ENCODE measurements at places on chromosomes 16 and 17.

DNA sequence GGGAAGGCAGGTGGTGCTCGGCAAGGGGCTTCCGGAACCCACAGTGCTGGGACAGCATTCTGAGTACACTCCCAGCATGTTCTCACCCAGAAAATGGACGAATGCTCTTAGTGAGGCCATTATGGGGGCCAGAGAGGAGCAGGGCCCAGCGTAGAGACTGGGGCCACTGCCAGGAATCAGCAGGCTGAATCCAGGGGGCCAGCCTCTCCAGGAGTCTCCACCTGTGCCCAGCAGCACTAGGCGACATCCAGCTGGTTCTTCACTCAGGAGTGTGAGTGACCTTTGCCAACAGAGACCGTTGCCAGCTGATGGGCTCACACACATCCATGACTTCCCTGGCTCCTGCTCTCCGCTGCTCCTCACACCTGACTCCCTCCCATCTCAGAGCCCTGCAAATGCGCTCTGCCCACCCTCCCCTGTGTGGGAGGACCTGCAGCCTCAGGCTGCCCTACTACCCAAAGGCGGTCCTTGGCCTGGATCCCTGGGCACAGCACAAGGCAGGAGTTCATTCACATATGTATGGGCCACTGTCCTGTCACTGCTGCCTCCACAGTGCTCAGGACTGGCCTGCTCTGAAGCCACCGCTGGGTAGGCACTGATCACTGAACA is 5.1 kb downstream of the RHBDF1 start:
- no peak for DNase-seq

DNA sequence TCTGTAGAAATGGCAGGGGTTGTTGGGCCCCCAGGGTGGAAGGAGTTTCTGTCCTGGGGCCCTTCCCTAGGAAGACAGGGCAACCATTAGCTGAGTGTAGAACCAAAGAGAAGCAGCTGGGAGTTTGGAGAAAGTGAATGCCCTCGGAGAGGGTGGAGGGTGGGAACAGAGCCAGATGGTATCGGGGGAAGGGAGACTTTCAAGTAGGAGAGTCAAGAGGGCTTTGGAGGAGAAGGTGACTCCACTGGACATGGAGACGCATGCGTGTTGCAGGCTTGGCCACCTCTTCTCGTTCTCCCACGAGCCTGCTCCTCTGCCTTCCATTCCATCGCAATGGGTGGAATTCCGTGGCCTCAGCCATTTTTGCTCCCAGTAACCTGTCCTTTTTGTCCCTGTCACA is 19.4 kb downstream of the SLC47A1 start:
- no peak for DNase-seq

GRCh38 chr16:27314161-27314723 is 468 bp downstream of the IL4R start:
- no peak for DNase-seq

DNA sequence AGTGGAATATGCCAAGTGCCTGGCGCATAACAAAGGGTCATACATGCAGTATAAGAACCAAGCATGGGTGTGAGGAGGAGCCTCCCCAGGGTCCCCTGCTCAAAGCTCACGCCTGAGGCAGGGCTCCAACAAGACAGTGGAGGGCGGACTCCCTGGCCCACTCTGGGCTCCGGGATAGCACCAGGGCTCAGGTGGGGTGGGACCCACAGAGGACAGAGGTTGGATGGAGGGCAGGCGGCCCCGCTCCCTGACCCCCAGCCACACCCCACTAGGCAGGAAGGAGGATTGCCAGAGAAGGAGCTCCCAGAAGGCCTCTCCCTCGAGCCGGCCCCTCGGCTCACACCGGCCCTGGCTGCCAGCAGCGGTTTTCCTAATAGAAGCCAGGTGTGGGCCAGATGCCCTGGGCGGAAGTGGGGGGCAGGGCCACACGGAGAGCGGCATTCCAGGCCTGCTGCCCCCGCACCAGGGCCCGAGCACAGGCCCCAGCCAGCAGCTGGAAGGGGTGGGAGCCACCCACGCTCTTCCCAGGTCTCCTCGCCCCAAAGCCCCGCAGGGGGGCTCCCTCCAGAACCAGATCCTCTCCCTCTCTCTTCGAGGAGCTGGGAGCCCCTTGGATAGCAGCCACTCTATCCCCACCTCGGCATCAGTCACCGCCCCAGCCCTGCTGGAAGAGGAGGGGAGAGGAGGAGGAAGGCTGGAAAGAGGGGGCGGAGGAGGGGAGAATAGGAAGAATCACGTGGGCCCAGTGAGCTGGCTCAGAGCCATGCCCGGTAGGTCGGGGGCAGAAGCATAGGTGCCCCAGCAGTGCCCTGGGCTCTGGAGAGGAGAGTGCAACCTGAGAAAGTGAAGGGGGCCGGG is 21.0 kb downstream of the VASN start:
- DNase-seq = peak; percentile 66

DNA sequence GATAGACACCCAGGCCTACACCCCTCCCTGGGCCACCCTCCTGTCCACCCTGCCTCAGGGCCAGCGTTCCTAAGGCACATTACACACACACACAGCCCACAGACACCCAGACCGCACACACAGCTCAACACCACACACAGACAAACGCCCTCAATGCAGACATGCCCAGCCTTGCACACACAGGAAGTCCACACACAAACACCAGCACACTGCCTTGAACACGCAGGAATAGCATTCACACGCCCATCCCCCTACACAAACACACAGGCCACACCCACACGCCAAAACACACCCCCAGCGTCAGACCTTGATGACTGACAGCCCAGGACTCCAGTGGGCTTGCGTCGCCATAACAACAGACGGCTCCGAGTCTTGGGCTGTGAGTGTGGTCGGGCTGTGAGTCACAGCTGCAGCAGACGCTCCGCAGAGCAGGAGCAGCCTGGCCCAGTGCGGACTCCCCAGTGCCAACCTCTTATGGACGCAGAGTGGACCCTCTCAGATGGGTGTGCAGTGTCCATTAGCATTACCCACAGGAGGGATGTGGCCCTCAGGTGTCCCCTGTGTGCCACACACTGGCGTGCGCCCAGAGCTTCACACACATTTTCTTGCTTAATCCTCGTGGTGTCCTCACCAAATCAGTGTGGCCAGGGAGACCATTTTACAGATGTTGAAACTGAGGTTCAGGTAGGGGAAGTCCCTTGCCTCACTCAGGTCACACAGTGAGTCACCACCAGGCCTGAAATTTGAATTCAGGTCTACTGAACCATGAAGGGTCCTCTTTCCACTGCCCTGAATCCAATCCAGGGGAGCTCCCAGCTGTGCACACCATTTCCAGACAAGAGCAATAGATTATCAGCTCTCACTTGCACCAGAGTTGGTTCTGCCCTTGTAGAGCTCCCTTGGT is 17.8 kb upstream of the RAI1 start:
- DNase-seq = no peak

- DNase-seq = no peak
Measured at GRCh38 chr17:30222251-30222650, 13.2 kb downstream of the SLC6A4 start.

- no peak for DNase-seq
Measured at GRCh38 chr17:5418858-5419355, 555 bp downstream of the NUP88 start.

- DNase-seq = no peak
Measured at GRCh38 chr16:3523281-3523680, 22.5 kb downstream of the CLUAP1 start.

- DNase-seq = no peak
Measured at GRCh38 chr16:50742576-50743200, 802 bp downstream of the CYLD start.

- no peak for DNase-seq
Measured at GRCh38 chr17:42409523-42410318, 13.3 kb downstream of the CAVIN1 start.

DNA sequence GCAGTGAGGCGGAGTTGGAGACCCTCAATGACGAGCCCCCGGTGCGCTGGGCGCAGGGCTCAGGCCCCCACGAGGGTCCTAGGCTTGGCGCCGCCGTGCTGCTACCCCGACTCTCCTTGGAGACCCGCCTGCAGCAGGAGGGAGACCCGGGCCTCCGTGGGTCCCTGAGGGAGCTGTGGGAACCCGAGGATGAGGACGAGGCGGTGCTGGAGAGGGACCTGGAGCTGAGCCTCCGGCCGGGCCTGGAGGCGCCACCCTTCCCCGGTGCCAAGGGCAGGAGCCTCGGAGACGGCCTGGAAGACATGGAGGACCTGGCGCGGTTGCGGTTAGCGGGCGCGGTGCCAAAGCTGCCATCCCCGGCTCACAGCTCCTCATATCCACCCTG is 2.3 kb downstream of the MYO15B start:
- no peak for DNase-seq

DNA sequence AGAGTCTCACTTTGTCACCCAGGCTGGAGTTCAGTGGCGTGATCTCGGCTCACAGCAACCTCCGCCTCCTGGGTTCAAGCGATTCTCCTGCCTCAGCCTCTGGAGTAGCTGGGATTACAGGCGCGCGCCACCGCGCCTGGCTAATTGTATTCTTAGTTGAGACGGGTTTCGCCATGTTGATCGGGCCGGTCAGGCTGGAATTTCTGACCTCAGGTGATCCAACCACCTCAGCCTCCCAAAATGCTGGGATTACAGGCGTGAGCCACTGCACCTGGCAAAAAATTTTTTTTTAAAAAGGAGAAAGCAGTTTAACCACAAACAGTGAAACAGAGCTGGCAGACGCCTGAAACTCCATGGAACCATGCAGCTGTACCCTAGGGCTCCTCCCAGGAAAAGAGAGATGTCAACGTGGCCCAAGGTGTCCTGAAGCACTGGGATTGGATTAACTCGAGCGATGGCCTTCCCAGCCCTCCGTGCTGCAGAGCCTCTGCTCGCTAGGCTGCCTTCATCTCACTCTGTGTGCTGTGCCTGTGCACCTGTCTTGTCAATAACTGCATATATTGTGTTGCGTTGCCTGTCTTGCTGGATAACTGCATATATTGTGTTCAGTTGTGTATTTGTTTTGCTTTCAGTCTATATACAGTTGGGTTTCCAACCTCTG is 29.6 kb upstream of the FOXK2 start:
- DNase-seq = no peak

DNA sequence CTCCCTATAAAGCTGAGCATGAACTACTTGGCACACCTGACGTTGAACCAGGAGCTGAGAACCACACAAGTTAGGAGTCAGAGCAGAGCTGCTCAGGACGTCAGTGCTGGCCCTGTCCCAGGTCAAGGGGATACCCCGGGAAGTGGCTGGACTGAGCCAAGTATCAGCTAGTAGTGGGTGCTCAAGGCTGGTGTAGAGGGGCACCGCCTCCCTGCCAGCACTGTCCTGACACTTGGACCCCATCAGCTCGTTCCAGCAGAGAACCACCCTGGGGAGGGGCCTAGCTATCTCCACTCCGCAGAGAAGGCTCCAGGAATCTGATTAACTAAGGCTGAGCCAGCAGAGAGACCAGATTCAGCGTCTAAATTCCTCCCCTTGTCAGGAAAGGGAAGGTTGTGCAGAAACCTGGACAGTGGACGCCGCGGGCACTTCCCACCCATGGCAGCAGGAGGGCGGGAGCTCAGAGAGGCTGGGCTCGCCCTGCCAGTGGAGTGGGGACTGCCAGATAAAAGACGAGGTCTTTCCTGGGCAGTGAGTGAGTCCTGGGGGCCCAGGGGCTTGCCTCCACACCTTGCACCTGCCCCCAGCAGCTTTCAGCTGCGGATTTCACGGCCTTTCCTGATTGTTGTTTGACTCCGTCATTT is 21.0 kb downstream of the C16orf90 start:
- no peak for DNase-seq

GRCh38 chr16:27679899-27680298 is 130.0 kb downstream of the KATNIP start:
- no peak for DNase-seq

DNA sequence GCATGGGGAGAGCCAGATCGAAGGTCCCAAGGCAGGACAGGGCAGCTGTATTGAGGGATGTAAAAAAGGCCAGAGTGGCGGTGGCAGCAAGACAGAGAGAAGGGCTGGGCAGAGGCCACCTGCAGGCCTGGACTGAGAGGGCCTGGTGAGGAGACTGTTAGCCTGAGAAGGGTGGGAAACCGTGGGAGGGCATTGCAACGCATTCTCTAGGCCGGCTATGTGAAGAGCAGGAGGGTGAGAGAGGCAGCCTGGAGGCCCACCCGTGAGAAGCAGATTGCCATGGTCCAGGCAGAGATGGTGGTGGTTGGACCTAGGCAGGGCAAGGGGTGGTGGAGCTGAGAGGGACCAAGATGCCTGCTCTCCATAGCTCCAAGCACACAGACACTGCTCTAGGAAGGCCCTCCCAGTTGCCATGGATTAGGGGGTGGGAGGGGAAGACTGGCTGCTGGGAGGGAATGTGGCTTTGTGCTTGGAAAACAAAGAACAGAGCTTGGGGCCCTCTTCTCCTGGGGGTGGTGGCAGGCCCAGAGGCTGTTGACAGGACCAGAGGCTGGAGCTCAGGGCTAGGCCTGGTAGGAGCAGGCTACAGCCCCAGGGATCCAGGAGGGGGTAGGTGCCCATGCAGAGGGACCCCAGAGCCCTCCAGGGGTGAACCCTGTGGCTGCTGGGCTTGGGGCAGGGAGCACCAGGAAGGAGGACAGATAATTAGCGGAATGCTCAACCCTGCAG is 12.4 kb upstream of the TCAP start:
- no peak for DNase-seq

GRCh38 chr17:82023447-82024241 is 539 bp downstream of the LRRC45 start:
- no peak for DNase-seq

DNA sequence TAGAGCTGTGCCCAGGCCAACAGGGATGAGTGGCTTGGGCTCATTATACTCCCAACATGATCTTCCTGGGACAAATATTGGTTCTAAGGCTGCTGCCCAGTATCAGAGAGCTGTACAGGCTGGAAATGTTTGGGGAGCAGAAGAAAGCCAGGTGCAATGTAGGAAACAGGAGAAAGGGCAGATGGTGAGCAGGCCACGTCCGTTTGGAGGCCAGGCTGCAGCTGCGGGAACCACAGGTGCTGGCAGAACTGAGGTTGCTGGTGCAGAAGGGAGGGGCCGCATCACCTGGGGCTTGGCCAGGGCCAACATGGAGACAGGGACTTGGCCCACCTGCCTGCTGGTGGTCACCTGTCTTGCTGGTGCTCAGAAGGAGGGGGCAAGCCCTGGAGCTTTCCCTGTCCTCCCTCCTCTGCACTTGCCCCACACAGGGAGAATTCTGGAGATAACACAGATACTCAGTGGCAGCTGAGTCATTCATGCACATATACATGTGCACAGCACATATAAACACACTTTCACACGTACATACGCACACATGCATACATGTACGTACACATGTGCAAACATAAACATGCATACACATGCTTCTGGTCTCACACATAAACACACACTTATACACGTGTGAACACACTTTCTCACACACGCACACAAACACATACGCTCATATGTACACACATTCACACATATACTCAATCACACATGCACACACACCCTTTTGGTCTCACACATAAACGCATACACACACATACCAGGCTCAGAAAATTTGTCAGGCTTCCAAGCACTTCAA is 67.7 kb downstream of the WSCD1 start:
- DNase-seq = no peak

- DNase-seq = peak; percentile 16
Measured at GRCh38 chr17:10616502-10617119, 40.5 kb downstream of the MYH3 start.

DNA sequence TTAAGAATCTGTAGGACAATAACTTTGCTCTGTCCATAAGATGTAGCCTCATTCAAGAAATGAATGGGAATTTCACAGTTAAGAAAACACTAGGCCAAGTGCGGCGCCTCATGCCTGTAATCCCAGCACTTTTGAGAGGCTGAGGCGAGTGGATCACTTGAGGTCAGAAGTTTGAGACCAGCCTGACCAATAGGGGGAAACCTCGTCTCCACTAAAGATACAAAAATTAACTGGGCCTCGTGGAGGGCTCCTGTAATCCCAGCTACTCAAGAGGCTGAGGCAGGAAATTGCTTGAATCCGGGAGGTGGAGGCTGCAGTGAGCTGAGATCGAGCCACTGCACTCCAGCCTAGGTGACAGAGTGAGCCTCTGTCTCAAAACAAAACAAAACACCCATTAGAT is 19.9 kb upstream of the RSL1D1 start:
- DNase-seq = no peak

All from DMS 273 treated with DMSO at 0.1 percent for 48 hours (cell line).